Hematopoietic multipotent progenitor cell treated with erythropoietin and hydrocortisone succinate and interleukin-3 and kit ligand, for 15 days (in vitro differentiated cells): ENCODE measurements at places on chromosomes 12 and 14.

- DNase-seq, result no peak
These were observed 107.4 kb downstream of the NCOR2 start for GRCh38 chr12:124459852-124460645.

DNA sequence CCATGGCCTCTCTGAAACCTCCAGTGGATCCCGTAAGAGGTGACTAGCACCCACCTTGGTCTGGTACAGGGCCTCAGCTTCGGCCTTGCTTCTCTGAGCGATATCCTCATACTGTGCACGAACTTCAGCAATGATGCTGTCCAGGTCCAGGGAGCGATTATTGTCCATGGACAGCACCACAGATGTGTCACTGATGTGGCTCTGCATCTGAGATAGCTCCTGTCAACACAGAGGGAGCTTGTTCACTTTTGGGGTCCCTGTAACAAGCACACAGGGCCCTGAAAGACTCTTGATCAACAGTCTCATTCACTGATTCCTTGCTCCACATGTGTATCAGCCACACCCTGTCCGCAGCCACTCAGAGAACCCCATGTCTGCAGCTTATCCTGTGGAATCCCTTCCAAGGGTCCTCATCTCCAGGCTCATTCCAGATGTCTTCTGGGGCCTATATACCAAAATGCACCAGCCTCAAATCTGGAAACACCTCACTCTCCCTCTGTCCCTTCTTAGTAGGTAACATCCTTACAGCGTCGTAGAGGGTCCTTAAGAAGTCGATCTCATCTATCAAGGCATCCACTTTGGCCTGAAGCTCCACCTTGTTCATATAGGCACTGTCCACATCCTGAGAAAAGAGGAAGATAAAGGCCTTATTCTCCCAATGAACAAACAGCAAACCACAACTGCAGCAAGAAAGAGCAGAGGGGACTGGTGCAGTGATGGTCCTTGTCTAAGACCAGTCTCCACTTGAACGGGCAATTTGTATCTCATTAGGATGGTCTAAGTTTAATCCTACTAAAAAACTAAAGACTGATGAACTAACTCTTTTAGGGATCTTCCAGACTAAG, 3.5 kb downstream of the KRT3 start:
- DNase-seq, result no peak

DNA sequence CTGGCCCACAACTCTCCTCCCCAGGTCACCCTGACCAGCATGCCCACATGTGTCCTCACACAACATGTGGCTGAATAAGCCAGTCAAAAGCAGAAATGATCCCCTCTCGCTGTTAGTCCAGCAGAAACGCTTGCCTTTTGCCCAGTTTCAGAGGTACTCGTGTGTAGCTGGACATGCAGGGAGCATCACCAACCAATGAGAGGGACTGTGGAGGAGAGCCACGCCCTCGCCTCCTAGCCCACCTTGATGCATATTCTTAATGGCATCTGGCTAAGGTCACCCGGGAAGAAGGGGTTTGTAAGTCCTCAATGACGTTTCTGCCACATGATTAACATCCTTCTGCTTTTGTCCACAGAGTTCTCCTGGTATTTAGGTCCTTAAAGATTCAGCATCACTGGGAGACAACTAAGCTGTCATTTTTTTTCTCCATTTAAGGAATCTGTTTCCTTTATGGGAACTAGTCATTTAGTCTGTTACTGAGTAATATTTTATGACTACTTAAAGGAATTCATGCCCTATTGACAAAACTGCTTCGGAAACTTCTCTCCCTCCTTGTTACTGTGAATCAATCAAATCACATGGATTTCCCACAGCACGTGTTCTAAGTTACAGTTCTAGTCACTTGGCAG, 134.0 kb downstream of the GCH1 start:
- DNase-seq, result no peak

- DNase-seq, result no peak
These were observed 185.4 kb upstream of the G2E3 start for GRCh38 chr14:30373526-30373925.

- DNase-seq, result no peak
These were observed 156.2 kb upstream of the CPNE8 start for GRCh38 chr12:39061576-39061975.

DNA sequence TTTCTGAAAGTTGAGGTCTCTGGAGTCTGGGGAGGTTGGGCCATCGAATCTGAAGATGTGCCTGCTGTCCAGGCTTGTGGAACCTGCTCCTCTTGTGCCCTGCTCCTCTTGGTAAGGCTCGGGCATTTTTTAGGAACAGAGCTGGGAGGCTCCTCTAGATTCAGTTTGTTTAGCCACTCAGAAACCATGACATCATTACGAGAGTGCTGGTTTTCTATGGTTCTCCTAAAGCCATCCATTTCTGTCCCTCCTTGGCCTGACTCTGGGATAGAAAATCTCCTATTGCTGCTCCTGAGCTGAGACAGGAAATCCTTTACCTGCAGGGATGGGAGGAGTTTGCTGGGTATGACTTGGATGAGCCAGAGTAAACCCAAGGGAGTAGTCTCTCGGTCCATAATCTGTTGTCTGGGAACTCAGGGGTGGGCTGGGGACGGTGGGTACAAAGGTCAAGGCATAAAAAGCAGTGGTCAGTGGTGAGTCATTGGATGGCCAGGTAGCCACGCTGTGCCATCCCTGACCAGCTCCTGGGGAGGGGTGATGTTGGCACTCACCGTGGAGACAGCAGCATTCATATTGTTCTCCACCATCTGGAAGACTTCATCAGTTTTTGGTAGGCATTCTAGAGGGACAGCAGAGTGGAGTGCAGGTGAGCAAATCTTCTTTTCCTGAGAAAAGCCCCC, 2.4 kb upstream of the ADCY4 start:
- DNase-seq, result no peak

GRCh38 chr12:65685514-65685913, 138.8 kb upstream of the HMGA2 start:
- DNase-seq, result peak; percentile 6

DNA sequence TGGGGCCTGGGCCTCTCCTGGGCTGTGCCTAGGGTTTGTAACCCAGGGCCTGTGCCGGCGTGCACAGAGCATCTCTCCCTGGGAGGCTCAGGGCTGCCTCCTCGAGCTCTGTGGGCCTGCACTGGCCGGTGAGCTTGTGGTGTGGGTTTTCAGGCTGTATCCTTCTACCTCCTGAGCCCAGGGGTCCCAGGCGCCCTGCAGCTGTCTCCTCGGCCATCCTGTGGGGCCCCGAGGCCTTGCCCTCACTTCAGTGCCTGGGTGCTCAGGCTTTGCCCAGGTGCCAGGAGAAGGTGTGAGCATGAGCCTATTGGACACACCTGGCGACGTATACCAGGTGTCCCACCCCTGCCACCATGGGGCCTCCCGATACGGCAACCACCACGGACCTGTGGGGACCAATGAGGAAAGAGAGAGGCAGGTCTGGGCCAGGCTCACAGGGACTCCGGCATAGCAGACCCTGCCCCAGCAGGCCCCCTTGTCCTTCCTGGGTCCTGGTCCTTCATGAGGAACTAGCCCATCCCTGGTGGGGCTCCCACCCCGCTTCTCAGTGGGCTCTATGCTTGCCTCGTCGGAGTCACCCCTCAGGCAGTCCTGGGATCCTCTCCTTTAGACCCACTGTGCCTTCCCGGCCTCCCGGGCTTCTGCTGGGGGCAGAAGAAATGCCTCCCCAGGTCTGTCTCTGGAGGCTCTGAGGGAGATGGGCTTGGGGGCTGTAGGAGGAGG, 400.2 kb downstream of the TMEM121 start:
- DNase-seq, result no peak

DNA sequence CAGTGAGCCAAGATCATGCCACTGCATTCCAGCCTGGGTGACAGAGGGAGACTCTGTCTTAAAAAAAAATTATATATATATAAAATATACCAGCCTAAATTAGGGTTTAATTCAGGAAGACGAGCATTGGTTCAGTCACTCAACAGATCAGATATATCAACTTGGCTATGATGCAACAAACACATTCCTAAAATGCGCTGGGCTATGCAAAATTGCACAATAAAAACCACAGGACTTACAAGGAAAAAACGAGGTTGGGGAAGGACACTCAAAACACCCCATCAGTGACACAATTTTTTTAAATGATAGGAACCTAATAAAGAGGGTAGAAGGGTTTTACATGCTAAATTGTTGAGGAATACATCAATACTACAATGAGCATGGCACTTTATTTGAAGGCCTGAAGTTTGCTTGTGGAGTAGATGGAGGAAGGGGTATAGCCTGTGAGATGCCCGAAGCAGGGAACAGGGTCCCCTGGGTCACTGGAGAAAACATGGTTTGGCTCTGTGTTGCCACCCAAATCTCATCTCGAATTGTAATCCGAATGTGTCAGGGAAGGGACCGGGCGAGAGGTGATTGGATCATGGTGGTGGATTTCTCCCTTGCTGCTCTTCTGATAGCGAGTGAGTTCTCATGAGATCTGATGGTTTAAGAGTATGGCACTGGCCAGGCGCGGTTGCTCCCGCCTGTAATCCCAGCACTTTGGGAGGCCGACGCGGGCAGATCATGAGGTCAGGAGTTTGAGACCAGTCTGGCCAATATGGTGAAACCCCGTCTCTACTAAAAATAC, 71.2 kb downstream of the TNFAIP2 start:
- DNase-seq, result no peak

GRCh38 chr14:72652179-72652578, 241.7 kb downstream of the DPF3 start:
- no peak for DNase-seq

- peak; percentile 80 for DNase-seq
These were observed 135.3 kb downstream of the PRKCH start for GRCh38 chr14:61456720-61457119.

DNA sequence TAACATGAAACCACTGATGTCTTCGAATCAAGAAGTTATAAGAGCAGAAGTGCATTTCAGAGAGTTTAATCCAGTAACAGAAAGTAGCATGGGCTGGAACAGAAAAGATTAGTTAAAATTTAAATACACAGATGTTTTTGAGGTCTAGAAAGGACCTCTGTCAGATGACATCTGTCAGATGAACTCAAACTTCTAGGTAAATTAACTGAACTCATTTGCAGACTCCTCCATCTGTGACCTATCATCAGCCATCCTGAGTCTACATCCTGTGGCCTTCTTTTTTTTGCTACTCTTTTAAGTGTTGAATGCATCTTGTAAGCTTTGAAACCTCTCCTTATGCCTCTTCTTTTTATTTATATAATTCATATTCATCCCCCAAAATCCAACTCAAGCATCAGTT, 53.3 kb downstream of the C2CD5 start:
- no peak for DNase-seq

GRCh38 chr14:93727039-93727740, 61.1 kb downstream of the PRIMA1 start:
- no peak for DNase-seq

DNA sequence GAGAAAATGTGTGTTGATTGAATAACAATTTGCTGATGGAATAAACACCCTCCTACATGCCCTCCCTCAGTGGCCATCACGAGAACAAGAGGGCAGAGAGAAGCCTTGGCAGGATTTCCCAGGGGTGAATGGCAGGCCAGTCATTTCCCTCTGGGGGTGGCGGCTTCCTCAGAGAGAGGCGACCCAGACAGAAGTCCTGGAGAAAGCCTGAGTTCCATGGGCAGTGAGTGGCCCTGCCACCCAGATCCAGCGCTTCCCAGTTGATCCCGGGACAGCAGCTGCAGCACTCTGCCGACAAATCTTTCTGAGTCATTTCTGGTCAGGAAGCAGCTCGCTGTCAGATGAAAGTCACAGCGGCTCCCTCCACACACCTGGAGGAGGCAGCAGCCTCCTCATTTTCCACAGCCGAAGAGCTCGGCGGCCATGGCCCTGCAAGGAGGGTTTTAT, 123.0 kb downstream of the SCARB1 start:
- no peak for DNase-seq

GRCh38 chr12:64877363-64878004, 53.0 kb downstream of the TBC1D30 start:
- DNase-seq, result no peak

DNA sequence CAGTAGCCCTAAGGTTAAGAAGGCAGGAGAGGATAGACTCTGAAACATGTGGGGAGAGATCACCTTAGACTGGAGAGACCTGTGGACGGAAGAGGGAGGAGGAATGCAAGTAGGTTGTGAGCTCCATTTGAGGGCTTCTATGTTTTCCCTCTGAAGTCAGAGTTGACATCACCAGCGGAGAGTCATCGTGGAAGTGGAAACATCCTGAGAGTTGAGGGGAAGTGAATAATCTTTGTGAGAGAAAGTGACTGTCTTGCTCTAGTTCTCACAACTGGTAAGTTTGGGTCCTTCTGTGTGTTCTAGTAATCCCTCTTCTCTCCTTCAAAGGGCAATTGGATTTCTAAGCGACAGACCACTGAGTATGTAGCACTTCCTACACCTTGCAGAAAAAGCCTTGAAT, 103.6 kb upstream of the CCND2 start:
- DNase-seq, result no peak

- no peak for DNase-seq
These were observed 57.9 kb upstream of the SLCO1B1 start for GRCh38 chr12:21073129-21073528.

DNA sequence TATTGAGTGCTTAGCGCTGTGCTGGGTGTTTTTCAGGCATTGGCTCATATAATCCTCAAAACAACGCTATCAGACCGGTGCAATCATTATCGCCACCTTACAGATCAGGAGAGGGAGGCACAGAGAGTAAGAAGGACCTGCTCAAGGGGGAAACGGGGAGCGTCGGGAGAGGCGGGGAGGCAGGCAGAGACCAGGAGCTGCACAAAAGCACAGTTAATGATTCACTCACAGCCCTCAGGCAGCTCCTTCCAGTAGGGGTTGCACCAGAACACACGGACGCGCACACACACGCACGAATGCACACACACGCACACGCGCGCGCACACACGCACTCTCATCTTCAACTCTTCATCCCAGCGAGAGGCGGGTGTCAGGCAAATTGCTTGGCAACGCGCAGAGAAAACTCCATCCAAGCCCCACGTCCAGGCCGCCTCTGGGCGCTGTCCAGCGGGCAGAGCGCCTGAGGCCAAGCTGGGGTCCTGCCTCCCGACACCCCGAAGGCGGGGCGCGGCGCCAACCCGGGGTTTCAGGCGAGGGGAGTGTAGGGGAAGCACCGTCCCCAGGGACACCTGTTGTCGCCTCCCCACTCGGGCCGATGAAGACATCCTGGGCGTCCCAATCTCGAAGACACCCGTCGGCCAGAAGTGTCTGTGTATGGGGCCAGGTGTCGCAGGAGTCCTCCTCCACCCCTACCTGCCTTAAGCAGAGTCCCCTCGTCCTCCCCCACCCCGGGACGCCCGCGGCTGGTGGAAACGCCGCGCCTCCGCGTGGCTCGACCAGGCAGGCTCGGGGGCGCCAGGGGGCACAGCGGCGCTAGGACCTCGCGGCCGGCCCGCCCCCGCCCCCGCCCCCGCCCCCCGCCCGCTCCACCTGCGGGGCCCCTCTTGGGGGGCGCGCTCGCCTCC, 35.5 kb upstream of the STON2 start:
- DNase-seq, result peak; percentile 27

- DNase-seq, result no peak
These were observed 60.5 kb downstream of the DDX51 start for GRCh38 chr12:132083614-132083940.

- DNase-seq, result no peak
These were observed 49.2 kb downstream of the MBIP start for GRCh38 chr14:36271222-36271621.

DNA sequence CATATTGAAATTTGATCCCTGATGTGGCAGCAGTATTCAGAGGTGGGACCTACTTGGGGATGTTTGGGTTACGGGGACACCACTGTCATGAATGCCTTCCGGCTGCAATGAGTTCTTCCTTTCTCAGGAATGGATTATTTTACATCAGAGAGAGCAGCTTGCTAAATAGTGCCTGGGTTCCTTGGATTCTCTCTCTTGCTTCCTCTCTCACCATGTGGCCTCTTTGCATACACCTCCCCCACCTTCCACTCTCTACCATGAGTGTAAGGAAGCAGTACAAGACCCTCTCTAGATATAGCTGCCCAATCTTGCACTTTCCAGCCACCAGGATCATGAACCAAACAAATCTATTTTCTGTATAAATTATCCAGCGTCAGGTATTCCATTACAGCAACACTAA, 15.4 kb upstream of the SCAF11 start:
- DNase-seq, result no peak
